ENCODE measurements at places on chromosomes 7 and 10.

DNA sequence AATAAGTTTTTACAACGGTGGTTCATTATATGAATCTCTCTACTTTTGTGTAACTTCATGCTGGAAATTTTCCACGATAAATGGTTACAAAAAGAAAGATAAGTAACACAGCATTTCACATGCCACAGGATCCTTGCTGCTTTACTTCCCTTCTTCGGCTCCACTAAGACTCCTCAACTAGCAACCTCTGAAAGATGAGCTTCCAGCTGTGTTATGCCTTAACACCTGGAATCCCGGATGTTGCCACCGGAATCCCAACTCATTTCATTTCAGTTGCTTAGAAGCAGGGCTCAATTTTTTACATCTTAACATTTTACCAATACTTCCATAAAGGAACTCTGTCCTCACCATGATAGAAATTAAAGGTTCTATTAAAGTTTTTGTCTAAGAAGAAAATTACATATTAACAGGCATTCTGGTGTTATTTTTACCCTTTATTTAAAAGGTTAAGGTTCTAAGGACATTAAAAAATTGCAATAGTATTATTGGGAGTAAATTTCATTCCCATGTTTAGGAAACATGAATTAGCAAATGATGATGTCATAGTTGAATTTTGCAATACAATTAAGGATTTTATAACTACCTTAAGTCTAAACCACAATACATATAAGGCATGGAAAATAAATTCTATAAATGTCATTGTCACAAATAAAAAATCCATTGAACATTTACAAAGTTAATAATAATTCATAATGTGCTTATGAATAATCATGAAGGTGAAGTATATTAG is 57.1 kb upstream of the IL6 start:
- DNase-seq: no peak

GRCh38 chr7:11702938-11703337 is 129.1 kb downstream of the THSD7A start:
- no peak for DNase-seq

DNA sequence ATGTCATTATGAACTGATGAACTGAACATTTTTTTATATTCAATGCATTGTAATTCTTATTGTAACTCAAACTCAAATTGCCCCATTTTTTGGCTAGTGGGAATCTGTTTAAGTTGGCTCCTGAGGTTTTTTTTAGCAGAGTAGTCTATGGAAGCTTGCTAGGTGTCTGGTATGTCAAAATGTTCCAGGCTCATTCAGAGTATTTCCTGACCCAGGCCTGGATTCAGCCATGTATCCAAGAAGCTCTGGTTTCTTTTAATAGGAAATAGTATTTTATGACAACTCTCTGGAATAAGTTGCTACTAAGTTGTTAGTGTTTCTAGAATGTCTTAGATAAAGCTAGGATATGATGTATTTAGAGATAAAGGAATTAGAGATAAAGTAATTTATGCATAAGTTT is 288.0 kb downstream of the ARL4A start:
- DNase-seq: no peak

- no peak for DNase-seq
Observed at GRCh38 chr7:121537031-121537430, 140.9 kb upstream of the FAM3C start.

DNA sequence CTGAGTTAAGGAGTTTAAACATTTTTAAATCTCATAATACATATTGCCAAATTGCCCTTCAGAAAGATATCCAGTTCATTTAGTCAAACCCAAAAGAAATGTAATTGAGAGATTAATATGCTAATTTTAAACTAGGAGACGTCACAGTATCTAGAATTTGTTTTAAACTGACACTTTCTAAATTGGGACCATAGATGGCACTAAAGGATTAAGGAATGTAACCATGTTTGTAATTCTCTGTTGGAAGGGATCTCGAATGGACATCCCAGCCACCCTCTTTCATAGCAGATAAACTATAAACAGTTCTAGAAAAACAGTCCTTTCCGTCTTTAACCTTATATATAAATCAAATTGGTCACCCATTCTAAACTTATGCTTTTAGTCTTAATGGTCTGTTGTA is 30.0 kb upstream of the SAMD9L start:
- DNase-seq: no peak

GRCh38 chr7:1136841-1137516 is 23.0 kb downstream of the ZFAND2A start:
- no peak for DNase-seq

- DNase-seq: no peak
Observed at GRCh38 chr10:52703898-52704297, 68.7 kb downstream of the MBL2 start.

- no peak for DNase-seq
Observed at GRCh38 chr7:137715533-137715932, 131.2 kb downstream of the DGKI start.

DNA sequence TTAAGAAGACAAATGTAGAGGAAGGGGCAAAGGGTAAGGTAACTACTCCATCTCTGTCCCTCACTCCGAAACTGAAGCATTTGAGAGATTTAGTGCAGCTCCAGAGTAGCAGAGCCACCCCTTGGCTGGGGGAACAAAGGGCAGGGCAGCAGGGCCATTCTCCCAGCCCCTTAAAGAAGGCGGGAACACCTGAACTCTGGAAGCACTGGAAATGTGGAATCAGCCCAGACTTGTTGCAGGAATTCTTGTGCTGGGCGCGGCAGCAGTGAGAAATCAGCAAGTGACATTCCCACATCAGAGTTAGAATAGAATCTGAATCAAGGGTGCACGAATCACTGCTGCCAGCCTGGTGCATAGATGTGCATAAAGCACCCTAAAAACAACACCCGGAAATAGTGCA is 34.4 kb upstream of the GRM8 start:
- DNase-seq: no peak

DNA sequence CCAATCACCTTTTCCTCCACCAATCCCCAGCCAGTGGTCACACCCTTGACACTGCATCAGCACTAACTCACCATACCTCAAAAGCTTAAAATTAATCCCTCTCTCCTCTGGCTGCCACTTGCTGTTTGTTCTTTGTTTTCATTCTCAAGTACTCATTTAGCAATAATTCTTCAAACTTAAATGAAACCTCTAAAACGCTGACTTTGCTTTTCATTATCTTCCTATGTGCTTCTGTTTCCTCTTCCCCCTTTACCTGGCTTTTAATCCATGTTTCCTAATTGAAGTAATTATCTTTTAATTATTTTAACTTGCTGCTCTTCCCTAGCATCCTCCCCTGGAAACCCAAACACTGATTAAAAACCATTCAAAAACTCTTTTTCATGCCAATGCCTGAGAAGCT is 348.9 kb upstream of the MEOX2 start:
- DNase-seq: no peak

DNA sequence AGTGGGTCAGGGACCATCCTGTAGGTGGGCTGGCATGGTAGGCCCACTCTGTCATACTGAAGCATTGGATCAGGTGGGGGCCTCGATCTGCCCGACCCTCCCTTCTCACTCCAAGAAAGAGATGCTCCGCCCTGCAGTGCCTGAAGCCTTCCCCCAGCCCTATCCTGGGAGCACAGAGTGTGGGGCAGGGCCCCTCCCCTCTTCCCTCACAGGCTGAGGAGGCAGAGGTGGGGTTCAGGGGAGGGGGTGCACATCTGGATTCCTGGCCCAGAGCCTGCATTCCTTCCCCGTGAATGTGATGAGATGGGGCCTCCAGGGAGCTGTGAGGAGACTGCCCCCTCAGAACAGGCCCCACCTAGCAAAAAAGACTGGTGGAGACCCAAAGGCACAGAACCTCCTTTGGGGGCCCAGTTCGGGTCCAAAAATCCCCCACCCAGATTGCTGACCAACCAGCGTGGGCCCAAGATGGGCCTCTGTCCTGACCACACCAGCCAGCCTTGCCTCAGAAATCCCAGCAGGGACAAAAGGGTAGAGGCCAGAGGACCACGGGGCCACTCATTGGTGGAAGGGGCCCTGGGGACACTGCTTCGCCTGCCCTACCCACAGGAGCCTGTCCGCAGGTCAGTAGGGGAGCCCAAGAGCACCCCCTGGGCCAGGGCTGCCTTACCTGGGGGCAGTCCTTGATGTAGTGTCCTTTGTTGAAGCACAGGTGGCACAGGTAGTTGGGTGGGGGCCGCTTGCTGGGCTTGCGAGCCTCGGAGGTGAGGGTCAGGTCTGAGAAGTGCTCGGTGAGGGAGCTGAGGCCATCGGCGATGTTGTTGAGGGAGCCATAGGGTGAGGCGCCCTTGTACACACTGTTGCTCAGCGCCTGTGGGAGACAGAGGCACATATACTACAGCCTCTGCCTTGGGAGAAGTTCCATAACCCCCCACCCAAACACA is 13.3 kb downstream of the ZCCHC24 start:
- DNase-seq: no peak

GRCh38 chr10:33733058-33733457 is 398.6 kb upstream of the NRP1 start:
- DNase-seq: no peak

DNA sequence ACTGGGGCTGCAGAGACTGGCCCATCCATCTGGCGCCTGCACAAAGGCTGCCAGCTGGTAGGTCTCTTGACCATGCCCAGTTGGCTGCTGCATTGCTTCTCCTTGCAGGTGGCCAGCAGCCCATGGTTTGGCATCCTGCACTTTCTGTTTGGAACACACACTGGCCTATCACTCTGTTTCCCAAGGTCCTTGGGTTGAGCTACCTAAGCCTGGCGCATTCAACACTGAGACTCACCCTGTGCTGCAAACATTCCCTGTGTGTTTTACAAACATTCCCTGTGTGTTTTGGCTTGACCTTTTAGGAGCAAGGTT is 55.5 kb downstream of the TACR2 start:
- DNase-seq: no peak

DNA sequence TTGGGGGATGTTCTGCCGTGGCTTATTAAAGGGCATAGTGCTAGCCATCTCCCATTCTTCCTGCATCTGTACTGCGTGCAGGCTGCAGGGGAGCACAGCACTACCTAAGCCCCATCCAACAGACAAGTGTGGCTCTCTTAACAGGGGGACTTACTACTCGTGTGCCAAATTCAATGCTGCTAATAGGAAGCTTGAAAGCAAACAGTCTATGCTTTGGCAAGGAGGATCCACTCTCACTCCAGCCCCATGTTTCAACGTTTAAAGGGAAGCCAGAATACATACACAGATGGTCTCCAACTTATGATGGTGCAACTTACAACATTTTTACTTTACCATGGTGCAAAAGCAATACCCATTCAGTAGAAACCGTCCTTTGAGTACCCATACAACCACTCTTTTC is 228.0 kb upstream of the C7orf33 start:
- no peak for DNase-seq

DNA sequence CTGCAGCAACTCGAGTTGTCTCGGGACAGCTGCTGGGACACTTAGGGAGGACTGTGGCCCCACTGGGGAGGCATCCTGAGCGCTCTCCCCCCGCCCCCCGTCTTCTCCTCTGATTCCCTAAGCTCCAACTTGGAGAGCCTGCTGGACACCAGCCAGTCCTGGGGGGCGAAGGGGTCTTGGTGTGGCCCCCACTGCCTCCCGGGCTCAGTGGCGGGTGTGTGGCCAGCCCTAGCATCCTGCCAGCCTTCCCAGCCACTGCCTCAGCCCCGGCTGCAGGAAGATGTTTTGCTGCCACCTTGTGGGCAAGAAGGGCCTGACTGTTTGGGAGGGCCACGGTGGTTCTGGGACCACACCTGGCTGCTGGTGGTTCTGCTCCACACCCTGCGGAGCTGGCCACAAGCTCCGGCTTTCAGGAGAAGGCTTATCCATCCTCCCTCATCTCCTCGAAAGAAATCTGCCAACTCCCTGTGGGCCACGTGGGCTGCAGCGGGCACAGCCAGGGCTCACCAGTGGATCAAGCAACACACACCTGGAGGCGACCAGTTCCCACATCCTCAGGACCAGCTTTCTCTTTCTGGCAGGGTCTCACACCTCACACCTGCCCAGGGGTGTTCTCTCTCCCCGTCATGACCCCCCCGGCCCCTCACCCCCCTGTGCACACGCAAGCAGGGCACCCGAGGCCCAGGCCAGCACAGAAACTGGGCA is 24.8 kb downstream of the AGAP3 start:
- DNase-seq: no peak

GRCh38 chr7:108384716-108385483 is 71.3 kb downstream of the NRCAM start:
- DNase-seq: no peak

GRCh38 chr10:117442521-117442920 is 67.3 kb upstream of the PDZD8 start:
- no peak for DNase-seq

DNA sequence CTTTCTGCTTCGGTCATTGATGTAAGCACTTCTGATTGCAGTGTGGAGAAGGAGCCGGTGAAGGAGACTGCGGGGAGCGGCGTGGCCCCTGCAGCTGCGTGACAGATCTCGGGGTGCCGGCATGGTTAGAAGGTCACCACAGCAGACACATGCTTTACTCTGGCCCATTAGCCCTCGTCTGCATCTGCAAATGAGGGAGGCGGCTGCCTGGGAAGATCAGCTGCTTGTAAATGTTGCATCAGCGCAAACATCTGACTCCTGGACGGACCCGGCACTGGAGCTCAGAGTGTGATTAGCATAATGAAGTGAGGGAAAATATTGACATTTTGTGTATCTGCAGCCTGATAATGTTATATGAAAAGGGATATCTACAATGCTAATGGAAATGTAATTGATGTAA is 30.5 kb upstream of the MNX1 start:
- DNase-seq: no peak

GRCh38 chr10:78774999-78775711 is 293.6 kb upstream of the ZMIZ1 start:
- no peak for DNase-seq

GRCh38 chr7:69476416-69476815 is 121.9 kb upstream of the AUTS2 start:
- DNase-seq: no peak

DNA sequence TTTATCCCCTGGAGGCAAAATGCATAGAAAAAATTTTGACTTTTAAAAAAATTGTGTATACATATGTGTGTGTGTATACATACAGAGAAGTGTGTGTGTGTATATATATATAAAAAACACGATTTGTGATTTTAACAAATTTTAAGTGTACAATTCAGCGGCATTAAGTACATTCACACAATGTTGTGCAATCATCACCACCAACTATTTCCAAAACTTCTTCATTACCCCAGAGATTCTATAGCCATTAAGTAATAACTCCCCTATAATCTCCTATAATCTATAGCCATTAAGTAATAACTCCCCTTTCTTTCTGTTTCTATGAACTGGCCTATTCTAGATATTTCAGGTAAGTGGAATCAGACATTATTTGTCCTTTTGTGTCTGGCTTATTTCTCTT is 20.7 kb upstream of the CAMK2B start:
- no peak for DNase-seq

GRCh38 chr10:74382663-74383062 is 231.6 kb downstream of the ADK start:
- DNase-seq: no peak

Data from NCI-H187 treated with DMSO at 0.1 percent for 48 hours (cell line).